GM12865 (cell line): ENCODE measurements at places on chromosomes 7 and 10.

GRCh38 chr10:59965899-59966650 is 59.7 kb upstream of the CCDC6 start:
- DNase-seq, result no peak

- no peak for DNase-seq
These were observed 42.1 kb upstream of the DNAAF5 start for GRCh38 chr7:684416-684815.

DNA sequence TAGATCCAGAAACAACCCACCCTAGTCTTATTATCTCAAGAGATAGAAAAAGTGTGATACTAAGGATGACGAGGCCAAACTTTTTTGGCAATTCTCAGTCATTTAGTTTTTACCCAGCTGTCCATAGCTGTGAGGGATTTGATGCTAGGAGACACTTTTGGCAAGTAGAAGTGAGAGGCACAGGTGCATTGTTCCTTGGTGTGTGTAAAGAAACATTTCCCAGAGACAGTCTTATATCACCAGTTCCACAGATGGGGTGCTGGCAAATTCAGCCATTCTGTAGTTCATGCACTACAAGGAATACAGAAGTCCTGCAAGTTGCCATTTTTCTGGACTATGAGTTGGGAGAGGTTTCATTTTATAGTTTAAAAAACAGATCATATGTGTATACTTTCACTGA is 403.3 kb upstream of the GHITM start:
- no peak for DNase-seq

DNA sequence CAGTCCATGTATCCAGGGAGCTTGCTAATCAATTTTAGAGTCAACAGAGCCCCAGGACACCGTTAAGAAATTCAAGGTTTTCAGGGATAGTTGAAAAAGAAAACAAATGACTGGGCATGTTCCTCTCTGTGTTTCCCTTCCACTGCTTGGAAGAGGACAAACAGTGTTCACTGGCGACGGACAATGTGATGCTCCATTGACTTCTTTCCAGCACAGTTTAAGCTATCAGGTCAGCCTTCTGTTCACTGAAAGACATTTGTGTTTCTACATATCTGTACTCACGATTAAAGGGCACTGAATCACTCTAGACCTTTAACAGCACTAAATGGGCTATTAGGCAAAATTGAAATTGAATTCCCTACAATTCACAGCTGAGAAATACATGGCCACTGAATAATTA is 123.6 kb downstream of the RNLS start:
- DNase-seq, result no peak

DNA sequence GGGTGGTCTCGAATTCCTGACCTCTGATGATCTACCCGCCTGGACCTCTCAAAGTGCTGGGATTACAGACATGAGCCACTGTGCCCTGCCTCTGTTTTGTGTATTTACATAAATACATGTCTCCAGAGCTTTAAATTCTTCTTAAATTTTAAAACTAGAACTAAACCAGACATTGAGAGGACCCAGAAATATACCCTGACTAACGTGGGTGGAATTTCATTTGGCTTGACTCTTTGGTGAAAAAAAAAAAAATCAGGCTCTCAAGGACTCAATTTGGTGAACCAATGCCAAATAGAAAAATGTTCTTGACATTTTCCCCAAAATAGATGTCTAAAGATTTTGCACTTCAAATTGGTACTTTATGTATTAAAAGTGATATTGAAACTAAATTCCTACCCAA is 16.6 kb upstream of the FAS start:
- no peak for DNase-seq

DNA sequence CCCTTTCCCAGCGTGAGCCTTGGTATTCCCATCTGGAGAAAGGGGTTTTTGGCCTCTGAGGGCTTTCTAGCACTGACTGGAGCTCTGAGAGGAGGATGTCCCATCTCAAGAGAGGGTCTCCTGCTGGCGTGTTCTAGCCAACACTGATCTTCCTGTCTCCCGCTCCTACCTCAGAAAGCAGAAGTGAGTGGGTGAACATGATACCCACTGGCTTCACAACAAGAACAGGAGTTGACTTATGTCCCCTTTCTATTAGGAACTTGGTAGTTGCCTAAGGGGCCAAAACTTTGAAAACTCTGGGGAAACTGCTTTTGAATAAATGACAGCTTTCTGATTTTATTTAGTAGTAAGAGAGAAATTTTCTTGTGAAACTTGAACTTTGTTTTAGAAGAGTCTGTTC is 113.1 kb upstream of the ADCY1 start:
- no peak for DNase-seq

DNA sequence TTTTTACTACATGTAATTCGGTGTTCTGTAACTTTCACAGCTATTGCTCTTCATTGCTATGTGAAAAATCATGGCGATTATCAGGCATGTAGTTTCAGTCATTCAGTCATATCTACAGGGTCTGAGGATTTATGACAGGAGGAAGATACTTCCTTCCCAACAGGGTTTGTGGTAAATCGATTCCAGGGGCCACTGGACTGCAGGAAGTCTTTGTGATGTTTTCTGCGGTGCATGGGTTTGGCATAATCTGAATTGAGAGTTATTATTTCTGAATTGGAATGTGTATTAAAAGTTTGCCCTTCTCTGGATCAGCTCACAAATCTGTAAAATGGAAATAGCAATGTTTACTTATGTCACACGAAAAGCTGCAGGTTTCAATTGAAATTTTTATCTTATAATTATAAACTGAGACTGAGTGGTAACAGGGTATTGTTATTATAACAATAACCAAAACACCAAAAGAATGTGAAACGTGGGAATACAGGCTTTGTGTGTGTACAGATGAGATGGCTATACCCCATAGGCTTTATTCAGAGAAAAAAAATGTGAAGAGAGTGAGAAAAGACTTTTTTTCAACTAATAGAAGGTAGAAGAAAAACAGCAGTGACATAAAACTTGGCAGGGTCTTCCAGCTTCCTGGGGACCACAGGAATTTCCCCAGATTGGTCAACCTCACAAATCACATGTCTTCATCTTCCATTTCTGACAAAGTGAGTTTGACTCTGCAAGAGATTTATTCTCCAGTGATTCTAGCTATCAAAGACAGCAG is 307.7 kb upstream of the NFE2L3 start:
- DNase-seq, result no peak

- no peak for DNase-seq
These were observed 352.6 kb upstream of the AUTS2 start for GRCh38 chr7:69245646-69246045.

- DNase-seq, result no peak
These were observed 37.1 kb downstream of the PRTFDC1 start for GRCh38 chr10:24915304-24915703.

- DNase-seq, result no peak
These were observed 35.8 kb downstream of the CRCP start for GRCh38 chr7:66150471-66150870.

- peak; percentile 23 for DNase-seq
These were observed 210.9 kb downstream of the CUX1 start for GRCh38 chr7:102028206-102028826.

DNA sequence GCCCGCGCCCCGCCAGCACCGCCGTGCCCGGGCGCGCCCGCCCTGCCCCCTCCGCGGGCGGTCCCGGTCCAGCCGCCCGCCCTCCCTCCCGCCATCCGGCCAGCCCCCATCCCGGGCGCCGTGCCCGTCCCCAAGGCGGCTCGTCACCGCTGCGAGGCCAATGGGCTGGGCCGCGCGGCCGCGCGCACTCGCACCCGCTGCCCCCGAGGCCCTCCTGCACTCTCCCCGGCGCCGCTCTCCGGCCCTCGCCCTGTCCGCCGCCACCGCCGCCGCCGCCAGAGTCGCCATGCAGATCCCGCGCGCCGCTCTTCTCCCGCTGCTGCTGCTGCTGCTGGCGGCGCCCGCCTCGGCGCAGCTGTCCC is at the start of gene HTRA1:
Gene HTRA1 (plus strand): TSS at position 187 of the 362 bp plus-strand sequence. CDS start 100 bp downstream, at position 287.
- no peak for DNase-seq

GRCh38 chr7:140684066-140684950 is 11.6 kb downstream of the ADCK2 start:
- no peak for DNase-seq

DNA sequence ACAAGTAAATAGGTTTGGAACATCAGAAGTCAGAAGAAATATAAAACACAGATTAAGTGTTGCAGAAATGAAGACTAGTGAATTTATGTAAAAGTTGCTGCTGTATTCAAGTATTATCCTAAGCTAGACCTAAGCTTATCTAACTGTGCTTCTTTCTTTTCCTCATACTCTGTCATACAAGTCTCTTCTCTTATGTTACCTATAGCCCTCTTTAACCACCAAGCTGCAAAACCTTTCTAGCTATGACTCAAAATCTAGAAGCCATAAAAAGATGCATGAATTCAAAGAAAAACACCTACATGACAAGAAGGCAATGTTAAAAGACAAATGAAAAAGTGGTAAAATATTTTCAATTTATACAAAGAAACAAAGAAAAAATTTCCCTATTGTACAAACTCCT is 23.0 kb downstream of the DENND11 start:
- DNase-seq, result no peak

DNA sequence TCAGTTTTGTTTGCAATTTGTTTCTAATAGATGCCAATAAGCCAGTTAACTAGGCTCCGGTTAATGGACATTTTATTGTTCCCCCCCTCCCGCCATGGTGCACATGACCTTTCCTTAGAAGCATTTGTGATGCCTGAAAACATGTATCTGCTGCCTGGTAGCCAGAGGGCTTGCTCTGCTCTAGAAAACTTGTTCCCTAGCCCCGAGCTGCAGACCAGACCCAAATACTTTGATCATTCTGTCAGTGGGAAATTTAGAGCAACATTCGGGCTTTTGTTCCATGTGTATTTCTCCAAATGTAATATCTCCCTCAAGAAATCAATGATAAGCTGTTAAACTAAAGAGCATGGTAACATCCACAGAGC is 104.7 kb downstream of the EVX1 start:
- DNase-seq, result no peak

- DNase-seq, result no peak
These were observed 6.2 kb downstream of the IGFBP3 start for GRCh38 chr7:45914911-45915310.

GRCh38 chr7:68247126-68247525 is 1250.5 kb downstream of the TYW1 start:
- DNase-seq, result no peak

DNA sequence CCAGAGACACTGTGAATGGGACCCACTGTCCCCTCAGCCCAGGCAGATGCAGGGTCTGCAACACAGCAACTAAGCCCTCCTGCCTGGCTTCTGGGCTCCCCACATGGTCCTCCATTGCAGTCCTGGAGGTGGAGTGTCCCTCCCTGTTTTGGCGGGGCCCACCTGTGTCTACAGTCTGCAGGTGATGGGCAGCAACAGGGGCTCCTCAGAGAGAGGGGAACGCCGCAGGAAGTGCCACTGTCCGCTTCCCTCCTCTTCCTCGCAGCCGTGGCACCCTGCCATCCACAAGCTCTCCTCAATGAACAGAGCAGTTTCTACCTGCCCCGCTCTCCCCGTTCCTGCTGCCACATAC is 9.3 kb downstream of the CAMK2G start:
- DNase-seq, result no peak

DNA sequence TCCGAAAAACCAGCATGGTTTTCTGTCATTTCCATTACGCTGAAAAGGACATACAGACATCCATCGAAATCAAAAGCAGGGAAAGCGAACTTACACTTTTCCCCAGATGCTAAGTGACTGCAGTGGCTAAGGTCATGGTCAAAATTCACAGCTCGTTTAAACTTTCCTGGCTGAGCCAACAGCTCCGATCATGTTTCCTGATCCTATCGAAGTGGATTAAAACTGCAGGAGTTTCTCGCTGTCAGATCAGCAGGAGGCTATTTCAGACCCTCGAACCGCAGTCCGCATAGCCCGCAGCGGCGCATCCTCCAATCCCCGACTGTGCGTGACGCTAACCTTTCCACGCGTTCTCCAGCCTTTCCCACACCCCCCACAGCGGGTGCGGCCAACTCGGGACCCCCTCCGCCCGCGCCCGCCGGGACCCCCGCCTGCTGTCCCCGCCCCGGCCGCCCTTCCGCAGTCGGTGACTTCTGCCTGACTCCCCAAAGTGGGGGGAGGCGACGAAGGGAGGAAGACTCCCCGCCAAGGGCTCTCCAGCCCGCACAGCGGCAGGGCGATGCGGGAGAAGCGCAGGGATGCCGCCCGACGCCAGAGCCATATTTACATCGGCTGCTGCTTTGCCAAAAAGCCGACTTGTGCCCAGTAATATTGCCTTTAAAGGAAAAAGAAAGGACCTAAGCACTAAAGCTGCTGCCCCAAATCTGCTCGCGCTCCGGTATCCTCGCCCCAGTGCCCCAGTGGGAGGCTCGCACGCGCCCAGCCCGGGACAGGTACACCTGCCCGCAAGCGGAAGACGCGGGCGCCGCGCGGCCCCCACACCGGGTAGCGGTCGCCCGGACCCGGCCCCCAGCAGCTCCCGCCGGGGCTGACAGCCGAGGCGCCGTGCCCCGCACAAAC is 1.2 kb downstream of the PIP4K2A start:
- DNase-seq, result peak; percentile 46

- peak; percentile 26 for DNase-seq
These were observed 162.6 kb upstream of the AKR1E2 start for GRCh38 chr10:4663162-4663992.

DNA sequence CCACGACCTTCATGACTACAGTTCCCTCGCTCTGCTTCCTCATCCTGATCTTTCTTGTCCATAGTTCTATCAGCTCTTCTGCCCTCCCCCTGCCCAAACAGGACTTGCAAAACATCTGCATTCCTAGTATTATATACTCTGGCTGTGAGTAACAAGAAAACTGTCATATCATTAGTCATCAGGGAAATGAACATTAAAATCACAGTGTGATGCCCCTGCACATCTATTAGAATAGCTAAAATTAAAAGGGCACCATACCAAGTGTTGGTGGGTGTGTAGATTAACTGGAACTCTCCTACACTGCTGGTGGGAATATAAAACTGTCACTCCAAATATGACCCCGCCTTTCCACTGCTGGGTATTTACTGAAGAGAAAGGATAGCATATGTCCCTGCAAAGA is 141.8 kb downstream of the C7orf25 start:
- no peak for DNase-seq

DNA sequence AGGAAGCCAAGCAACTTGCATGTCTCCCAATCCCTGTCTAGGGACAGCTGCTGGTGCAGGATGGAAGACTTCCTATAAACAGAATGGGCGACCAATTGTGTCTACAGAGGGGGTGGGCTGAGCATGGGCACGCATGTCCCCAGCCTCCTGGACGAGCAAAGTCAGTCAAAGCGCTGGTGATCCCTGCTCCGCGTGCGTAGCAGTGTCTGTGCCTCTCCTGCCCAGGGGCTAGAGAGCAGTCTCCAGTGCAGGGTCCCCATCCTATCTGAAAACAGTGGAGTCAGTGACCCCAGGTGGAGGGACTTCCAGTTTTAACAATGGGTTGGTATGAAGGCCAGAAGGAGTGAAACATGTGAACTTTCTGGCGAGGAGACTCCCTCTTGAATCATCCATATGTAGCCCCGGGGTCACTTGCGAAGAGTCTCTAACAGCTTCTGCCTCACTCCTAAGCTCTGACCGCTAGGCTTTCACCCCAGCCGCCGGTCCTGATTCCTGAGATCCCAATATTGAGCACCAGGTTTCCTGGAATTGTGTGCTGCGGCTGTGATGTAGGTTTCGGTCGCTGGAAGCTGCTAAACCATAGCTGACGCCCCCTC is 714 bp upstream of the CASP2 start:
- no peak for DNase-seq
